ENCODE measurements at places on chromosomes 5 and 9. TPM values are rescaled to one million over a fixed set of nuclear protein-coding genes. Genes with fewer than 3 reads are reported as not detected.

Gene PCDHA8
- polyA plus RNA-seq, result 0.04 TPM

GRCh38 chr5:179901915-179902762 is 5.6 kb downstream of the TBC1D9B start:
- no peak for DNase-seq

DNA sequence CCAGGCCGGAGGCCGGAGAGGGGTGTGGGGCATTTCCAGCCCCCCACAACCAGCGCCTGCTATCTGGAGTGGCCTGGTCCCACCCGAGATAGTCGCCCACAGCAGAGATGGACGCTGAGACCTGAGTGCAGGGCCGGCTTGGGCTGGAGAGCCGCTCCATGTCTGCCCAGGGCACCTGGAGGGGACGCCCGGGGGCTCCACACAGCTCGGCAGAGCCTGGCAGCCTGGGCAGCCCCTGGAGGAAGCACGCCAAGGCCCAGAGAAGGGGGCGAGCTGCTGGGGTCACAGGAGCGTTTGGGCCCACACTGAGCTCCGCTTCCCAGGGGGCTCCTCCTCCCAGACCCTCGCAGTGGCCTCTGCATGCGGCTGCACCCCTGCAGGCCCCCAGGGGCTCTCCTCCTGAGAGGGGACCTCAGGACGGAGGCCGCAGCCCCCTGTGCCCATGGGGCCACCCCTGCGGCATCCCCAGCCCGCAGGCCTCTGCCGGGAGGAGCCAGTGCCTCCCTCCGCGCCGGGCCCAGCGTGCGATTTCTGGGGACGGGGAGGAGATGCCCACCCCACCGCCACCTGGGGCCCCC is 42.2 kb upstream of the EGFL7 start:
- no peak for DNase-seq

Gene INSL6
- polyA plus RNA-seq, result not detected

DNA sequence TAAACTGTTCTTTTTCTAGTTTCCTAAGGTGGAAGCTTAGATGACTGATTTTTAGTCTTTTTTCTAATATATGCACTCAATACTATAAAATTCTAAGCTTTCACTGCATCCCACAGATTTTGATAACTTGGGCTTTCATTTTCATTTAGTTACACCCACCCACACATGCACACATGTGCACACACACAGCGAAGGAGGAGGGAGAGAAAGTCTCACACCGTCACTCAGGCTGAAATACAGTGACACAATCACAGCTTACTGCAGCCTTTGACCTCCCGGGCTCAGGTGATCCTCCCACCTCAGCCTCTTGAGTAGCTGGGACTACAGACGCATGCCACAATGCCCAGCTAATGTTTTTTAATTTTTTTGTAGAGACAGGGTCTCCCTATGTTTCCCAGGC is 96.5 kb downstream of the SMIM23 start:
- DNase-seq, result no peak

DNA sequence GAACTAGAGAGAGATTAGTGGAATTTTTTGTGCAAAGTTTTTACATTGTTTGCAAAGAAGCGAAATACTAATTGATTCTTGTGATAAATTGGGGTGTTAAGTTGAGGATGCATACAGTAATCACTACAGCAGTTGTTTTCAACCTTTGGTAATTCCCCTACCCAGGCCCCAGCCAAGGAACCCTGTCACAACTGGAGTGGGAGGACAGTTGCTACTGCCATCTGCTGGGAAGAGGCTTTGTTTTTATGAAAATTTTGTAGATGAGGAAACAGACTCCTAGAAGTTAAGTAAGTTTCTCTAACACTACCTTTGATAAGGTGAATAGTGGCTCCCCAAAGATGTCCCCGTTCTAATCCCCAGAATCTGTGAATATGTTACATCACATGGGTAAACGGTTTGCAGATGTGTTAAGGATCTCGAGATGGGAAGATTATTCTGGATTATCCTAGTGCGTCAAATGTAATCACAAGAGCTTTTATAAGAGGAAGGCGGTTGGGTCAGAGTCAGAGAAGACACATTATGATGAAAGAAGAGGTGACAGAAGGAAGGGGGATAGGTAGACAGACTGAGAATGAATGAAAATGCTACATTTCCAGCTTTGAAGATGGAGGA is 34.0 kb upstream of the PPP1R2B start:
- peak; percentile 57 for DNase-seq

GRCh38 chr9:34426347-34427074 is 31.9 kb downstream of the FAM219A start:
- no peak for DNase-seq

Gene LPAR1
- polyA plus RNA-seq, result 13.6 TPM

DNA sequence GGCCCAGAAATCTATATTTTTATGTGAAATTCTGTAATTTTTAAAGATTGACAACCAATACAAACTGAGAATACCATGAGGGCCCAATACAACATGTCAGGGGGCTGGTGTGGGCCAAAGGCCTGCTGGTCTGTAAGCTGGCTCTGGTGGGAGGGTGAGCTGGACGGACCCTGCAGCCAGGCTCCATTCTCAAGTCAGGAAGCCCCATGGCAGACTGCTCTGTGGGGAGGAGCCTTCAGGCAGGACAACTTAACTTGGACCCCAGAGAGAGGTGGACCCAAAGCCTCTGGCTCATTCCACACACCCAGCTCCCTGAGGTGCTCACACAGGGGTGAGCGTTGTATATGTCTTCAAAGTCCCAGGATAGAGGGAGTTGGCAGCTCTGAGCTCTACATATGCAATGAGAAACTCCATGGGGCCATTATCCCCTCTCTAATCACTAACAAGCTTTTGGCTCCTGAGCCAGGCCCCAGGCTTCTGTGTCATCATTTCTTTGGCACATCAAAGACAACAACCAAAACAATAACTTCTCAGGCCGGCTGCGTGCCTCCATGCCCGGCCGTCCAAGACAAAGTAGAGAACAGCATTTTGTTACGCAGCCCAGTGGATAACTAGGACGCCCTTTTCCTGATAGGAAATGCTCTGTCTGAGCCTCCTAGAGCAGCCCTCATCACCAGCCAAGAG is 6.4 kb downstream of the SEPTIN8 start:
- no peak for DNase-seq

- no peak for DNase-seq
These were observed 306.2 kb downstream of the PIK3R1 start for GRCh38 chr5:68521776-68522175.

Gene BAAT
- not detected for polyA plus RNA-seq

- no peak for DNase-seq
These were observed 379.1 kb upstream of the CCNH start for GRCh38 chr5:87791869-87792268.

Gene GRIN3A
- 0.15 TPM for polyA plus RNA-seq

DNA sequence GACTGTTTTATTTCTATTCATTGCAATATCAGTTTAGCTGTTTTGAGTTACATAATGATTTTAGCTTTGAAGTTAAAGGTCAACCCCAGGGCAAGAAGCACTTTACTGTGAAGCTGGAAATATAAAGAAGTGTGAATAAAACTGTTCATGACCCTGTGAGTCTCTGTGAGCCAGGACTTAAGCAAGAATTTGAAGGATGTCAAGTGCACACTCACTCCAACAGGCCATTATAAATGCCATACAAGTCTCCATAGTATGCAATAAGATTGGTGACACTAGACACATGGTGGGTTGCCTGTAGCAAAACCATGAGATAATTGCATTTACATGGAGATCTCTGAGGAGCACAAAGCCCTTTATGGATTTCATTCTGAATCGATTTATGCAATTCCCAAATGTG is 318.7 kb upstream of the ITGA1 start:
- DNase-seq, result no peak
